ENCODE measurements at places on chromosomes 2 and 18.

DNA sequence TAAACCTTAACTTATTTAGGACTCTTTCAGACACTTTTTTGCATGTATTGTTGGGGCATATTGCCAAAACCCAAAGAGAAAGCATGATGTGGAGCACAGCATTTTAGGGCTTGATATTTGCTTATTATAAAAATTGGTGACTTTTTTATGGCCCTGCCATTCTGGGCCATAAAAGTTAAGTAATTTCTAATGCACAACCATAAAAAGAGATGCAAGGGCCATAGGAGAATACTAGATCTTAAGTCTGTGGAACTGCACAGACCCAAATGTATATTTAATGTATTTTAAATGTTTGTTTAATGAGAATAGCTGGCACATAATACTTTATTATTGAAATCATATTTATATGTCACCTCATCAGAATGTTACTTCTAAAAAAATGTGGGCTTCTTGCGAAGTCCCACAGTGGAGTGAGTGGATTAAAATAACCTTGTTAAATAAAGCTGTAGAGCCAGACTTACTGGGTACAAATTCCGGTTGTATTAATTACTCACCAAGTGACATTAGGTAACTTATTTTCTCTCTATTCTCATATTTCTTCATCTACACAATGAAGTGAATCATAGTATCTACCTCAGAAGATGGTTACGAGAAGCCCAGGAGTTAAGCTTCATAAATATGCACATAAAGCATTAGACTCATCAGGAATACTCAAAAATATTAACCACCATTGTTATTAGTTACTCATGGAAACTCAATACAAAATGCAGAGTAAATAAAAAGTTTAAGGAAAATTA lies 52.2 kb downstream of the HNMT start:
- peak; percentile 71 for DNase-seq

DNA sequence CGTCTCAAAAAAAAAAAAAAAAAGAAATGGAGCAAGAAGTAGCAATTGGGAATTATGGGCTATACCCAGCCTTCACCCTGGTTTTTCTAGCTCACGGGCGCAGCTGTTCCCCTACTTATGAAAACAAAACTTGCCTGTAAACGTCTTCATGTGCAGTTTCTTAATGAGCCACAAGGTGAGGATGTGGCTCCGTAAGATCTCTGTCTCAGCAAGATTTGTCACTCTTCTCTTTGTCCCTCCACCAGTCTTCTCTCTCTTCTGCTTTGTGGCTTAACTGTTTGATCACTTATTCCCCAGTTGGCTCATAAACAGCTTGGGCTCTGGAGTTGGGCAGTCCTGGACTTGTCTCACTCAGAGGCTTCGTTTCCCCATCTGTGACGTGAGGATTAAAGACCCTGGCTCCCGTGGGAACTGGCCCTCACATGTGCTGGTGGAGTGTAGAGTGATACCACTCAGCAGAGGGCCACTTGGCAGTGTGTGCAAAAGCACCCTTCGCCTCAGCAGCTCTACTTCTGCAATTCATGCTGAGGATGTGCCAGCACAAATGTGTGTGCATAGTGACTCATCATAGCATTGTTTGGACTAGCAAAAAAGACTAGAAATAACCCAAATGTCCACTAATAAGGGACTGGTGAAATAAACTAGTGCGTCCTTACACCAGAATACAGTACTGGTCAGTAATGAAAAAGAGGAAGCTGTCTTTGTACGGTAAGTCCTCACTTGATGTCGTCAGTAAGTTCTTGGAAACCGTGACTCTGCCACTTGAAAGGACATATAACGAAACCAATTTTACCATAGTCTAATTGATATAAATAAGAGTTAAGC lies 8.7 kb downstream of the CEP68 start:
- DNase-seq = peak; percentile 50

GRCh38 chr18:26228562-26229260 lies 2.5 kb downstream of the TAF4B start:
- DNase-seq = no peak

GRCh38 chr2:137910641-137911040 lies 53.6 kb upstream of the HNMT start:
- DNase-seq = no peak

- no peak for DNase-seq
These were observed 41.2 kb downstream of the ASAP2 start for GRCh38 chr2:9247786-9248185.

GRCh38 chr18:75376004-75376403 lies 51.5 kb downstream of the SMIM21 start:
- DNase-seq = peak; percentile 5

GRCh38 chr18:12828116-12829051 lies 55.7 kb downstream of the PTPN2 start:
- no peak for DNase-seq

DNA sequence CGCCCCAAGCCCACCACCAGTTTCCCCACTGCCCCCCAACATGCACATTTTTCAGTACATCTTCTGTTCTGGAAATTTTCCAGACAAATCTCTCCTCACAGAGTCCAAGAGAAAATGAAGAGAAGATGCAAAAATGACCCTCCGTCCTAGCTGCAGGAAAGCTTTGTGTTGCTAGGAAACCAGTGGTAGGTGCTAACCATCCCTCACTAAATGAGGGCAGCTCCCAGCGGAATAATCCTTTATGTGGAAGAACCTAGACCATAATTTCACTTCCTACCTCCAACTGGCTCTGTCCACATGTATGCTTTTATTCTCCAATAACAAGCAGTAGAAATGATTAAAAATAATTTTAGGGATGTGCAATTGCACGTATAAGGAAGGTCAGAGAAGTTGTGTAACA lies 311.9 kb upstream of the EPHA4 start:
- DNase-seq = no peak

DNA sequence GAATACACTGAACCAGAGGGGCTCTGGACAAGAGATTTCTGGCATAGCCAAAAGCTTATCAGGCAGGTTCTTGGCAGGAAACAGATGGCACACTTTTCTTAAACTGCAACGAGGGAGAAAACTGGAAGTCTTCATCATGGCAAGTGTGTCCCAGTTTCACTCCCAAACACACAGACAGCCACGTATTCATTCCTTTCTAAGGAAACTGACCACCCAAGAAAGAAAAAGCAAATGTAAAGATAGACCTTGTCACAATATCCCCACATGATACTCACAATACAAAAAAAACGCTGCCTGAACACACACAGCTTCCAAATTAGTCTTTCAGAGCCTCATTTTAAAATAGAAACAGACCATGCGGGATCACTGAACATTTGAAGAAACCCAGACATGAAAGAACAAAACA lies 40.6 kb upstream of the RTTN start:
- no peak for DNase-seq

DNA sequence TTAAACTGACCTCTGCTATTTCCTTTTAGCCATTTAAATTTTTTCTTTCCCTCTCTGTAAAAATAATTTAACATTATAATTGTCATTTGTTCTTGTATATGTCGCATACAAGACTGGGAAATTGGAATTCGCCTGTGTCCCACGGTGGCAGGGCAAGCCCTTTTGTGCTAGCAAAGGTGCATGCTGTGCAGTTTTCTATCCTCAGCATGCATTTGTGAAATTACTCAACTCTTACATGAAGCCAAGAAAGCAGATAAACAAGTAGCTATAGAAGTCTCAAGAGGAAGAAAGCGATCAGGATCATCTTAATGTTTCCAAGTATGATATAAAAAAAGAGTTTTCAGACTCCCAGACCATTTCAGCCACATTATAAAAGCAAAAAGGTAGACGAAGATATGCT lies 392.6 kb upstream of the CHST9 start:
- DNase-seq = no peak

- DNase-seq = no peak
These were observed 275.3 kb downstream of the CMPK2 start for GRCh38 chr2:6590442-6590841.

- no peak for DNase-seq
These were observed 7.8 kb downstream of the DOK6 start for GRCh38 chr18:69408522-69408921.

- no peak for DNase-seq
These were observed 45.1 kb downstream of the TRAK2 start for GRCh38 chr2:201406077-201406662.
